ENCODE measurements at places on chromosomes 6 and 20.
A peak's percentile ranks its signal among the peaks of the same experiment; 100 is the strongest.

DNA sequence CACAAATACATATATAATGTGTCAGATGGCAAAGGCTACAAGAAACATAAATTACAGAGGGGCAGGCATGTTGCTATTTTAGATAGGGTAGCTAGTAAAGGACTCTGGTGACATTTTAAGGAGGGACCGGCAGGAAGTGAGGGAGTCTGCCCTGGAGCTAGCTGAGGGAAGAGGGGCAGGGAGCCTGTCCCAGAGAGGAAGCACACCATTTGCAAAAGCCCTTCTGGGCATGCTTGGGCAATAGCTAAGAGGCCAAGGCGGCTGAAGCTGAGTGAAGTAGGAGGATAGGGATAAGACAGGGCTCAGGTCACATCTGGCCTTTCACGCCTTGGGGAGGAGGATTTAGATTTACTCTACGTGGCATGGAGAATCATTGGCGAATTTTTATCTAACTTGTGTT is 96.2 kb downstream of the RTN4IP1 start:
- no peak for DNase-seq

DNA sequence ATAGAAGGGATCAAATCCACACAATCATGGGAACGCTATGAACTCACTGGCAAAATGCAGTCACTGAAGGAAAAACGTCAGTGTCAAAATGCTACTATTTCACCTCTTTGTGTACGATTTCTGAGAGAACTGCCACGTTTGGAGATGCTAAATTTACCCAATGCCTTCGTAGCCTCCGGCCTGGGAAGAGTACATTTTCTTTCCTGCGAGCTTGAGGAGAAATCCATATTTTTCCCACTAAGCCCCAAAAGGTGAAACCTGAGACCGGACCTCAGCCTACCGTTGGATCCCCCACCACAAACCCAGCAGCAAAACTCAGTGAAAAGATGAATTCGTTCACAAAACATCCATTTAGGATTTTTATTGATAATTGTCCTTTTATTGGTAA is 131.7 kb downstream of the GPX5 start:
- no peak for DNase-seq

DNA sequence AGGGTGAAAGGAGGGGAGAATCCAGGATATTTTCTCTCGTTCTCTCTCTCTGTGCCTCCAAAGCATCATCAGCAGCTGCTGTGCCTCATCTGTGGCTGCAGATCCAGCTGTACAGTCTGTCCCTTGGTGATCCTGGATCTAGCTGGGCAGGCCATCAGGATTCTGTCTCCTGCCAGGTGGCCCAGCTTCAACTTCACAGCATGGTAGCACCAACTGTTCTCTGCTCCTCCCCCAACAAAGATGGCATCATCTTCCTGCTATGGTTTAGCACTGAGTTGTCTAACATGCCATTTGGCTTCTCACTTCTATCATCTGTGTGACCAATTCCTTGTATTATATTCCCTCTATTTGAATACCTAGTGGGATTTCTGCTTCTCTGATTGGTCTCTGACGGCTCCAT is 28.6 kb upstream of the ARFGEF2 start:
- no peak for DNase-seq

DNA sequence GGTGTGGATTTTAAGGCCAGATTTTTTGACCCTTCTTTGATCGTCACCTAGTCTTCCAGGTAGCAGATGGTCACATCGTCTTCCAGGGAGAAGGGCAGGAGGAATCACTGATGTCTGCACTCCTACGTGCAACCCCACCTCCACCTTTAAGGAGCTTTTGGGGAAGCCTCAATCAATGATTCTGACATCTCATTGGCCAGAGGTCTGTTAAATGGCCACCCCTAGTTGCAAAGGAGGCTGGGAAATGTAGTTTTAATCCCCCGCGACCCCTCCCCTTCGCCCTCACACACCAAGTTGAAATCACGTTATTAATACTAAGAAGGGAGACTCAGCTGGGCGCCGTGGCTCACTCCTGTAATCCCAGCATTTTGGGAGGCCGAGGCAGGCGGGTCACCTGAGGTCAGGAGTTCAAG is 151.4 kb downstream of the BCAS1 start:
- no peak for DNase-seq

- DNase-seq, result no peak
Measured at GRCh38 chr6:2433711-2434110, 188.3 kb upstream of the GMDS start.

GRCh38 chr6:1325461-1326309 is 13.8 kb downstream of the FOXQ1 start:
- DNase-seq, result no peak

- peak; percentile 81 for DNase-seq
Measured at GRCh38 chr20:32155017-32155981, 45.8 kb downstream of the TM9SF4 start.

DNA sequence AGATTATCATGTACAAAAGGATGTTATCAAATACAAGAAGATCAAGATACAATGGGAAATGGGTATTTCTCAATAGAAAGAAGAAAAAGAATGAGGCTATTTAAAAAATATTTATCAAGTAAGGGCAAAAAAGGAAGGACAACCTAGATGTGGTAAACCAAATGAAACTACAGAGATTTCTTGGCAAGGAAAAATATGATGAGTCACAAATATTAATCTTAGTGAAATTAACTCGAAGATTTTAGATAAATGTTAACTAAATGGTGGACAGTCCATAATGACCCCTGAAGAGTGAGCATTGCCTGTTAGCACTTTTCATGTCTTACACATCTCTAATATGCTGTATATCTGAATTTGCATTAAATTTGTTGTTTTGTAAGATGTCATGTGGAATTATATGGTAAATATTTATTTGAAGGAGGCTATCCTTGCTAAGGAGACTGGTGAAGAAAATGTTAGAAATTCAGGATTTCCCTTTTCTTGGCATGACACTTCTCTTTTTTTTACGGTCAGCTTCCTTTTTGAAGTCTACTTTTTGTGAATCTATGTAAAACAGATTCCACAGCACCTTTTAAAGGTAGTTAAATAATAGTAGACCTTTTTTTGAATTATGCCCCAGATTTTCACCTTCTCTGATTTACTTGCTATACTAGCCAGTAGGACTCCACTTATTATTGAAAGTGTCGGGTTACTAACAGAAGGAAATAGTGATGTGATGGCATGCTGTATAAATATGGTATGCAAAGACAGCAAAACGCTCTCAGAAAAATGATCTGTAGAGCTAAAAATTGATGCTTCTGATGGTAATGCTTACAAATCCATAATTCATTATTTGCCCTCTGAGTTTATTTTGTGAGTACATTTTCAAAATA is 120.5 kb downstream of the HIVEP1 start:
- no peak for DNase-seq

GRCh38 chr6:124974771-124975377 is 12.6 kb downstream of the RNF217 start:
- DNase-seq, result no peak

DNA sequence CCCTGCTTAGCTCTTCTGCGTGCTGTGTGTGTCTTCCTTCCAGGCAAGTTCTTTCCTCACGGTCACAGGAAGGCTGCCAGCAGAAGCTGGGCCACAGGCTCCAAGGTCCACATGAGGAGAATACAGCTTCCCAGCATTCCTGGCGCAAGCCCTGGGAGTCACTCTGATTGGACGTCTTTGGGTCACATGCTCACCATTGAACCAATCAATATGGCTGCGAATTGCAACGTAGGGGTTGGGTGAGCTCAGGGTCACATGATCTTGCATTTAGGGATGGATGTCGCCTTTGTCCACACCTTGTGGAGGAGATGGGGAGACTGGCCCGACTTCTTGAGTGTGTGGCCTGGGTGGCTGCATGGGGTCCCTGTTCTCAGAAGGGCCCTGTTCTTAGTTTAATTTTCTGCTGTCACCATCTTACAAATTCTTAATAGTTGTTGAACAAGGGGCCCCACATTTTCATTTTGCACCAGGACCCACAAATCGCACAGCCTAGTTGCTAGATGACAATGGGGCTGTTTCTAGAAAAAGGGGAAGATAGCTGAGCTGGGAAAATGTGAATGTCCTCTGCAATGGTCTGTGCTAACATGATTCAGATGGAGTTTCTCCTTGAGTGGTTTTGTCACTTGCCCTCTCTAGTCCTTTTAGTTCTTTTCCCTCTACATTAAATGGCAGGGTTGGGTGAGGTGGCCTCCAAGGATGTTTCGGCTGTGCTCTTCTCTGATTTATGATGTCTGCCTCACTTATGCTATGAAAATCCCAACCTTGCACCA is 149.6 kb downstream of the CDH26 start:
- no peak for DNase-seq

GRCh38 chr6:118980063-118980462 is 45.1 kb upstream of the MCM9 start:
- no peak for DNase-seq

GRCh38 chr6:1878330-1878729 is 268.6 kb downstream of the FOXC1 start:
- DNase-seq, result no peak

DNA sequence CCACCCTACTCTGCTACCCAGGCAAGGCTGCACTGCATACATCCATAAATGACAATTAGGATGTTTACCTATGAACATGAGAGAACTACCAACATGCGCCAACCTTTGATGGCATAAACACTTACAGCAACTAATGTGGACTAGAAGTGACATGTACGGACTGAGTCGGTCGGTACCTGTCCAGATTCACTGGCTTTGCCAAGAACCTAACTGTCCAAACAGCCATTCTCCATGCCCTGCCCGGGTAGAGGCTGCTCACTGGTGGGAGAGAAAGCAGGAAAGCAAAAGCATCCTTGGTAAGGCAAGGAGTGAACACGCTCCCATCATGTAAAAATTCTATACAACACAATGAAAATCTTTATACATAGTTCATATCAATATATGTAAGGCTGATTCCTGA is 30.0 kb downstream of the SYNDIG1 start:
- no peak for DNase-seq

GRCh38 chr6:151721146-151721545 is 86.3 kb upstream of the ESR1 start:
- DNase-seq, result no peak

GRCh38 chr6:170179616-170180324 is 111.1 kb downstream of the DLL1 start:
- DNase-seq, result no peak

- no peak for DNase-seq
Measured at GRCh38 chr6:156767603-156768467, 9.3 kb upstream of the ARID1B start.

GRCh38 chr6:169445661-169446581 is 192.3 kb upstream of the THBS2 start:
- DNase-seq, result no peak

DNA sequence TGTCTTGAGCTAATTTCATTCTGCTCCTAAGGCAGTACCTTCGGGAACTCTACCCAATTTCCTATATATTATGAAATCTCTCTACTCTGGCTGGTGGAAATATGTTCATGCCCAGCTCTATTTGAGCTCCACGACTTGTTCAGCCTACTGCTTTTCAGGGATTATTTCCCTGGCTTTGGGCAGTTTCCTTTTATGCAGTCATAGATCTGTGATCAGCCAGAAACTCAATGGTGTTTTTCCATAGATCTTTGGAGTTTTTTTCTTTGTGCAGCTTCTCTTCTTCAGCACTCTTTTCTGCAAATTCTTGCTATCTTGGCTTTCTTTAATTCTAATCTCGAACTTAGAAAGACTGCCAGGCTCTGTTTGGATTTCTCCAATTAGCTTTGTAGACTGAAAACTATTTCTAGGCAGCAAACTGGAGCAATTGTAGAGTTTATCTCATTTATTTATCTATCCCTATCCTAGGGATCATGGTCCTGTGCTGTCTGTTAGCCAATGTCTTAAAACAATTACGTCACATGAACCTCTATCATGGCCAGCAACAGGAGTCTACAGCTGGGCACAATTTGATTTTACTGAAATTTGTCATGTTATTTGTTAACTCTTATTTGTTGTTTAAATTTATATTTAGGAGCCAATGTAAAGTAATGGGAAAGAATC is 328.4 kb downstream of the BCKDHB start:
- no peak for DNase-seq

DNA sequence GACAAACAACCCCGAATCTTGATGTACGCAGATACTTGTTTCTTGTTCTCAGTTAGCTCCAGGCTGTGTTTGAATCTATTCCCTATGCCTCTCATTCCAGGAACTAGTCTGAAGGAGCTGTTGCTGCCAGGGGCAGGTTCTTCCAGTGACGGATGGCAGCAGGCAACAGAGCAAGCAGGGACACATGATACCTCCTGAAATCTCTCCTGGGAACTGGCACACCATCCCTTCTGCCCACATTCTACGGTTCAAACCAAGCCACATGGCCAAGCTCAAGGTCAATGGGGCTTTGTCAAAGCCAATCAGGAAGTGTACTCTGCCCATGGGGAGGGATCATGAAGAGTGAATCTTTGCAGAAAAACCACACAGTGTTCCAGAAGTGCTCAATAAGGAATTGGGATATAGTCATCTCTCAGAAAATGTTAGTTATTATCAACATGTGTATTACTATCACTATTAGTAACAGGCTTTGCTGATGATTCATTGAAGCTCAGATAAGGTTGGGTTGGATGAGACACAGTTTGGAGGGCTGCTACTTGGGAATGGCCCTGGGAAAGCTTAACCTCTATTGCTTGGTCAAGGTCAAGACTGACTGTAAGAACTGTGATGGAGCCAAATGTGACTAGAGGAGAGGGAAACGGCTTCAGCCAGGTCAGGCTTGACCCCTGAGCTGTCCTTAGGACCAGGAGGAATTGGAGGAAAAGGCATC is 454.9 kb downstream of the PTPRT start:
- no peak for DNase-seq

GRCh38 chr6:24257282-24257681 is 100.6 kb downstream of the DCDC2 start:
- no peak for DNase-seq

DNA sequence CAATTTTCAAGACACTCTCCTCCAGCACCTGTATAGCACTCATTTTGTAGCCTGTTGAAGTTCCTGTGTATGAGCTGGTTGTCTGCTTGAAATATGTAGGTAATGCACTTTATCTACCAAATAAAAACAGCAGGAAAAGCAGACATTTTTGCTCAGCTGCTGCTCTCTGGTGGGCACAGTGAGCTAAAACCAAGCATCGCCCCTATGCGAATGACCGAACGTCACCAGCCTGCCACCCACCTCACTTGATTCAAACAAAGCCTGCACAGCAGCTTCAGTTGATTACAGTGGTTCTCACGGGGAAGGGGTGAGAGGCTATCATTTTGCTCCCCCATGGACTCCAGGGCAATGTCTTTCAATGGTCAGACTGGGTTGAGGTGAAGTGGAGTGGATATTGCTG is 185.7 kb downstream of the SASH1 start:
- DNase-seq, result no peak

- no peak for DNase-seq
Measured at GRCh38 chr20:11754451-11754850, 163.2 kb upstream of the BTBD3 start.

DNA sequence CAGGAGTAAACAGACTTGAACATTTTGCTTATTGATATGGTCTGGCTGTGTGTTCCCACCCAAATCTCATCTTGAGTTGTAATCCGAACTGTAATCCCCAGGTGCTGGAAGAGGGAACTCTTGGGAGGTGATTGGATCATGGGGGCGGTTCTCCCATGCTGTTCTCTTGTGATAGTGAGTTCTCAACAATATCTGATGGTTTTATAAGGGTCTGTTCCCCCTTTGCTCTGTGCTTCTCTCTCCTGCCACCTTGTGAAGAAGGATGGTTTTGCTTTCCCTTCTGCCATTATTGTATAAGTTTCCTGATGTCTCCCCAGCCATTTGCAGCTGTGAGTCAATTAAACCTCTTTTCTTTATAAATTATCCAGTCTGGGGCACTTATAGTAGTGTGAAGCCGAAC is 40.0 kb downstream of the MYLIP start:
- DNase-seq, result no peak

- DNase-seq, result no peak
Measured at GRCh38 chr6:117034971-117035370, 157.9 kb downstream of the RFX6 start.

GRCh38 chr20:17806107-17806506 is 106.3 kb downstream of the BANF2 start:
- no peak for DNase-seq

Measured in left ventricle myocardium inferior (tissue), 1 donor.